Caco-2 (cell line): ENCODE measurements at places on chromosomes 6 and 20. TPM values are rescaled to one million over a fixed set of nuclear protein-coding genes. Genes with fewer than 3 reads are reported as not detected.

GRCh38 chr6:44100088-44100550, 27.1 kb downstream of the MRPL14 start:
- peak; percentile 60 for DNase-seq

DNA sequence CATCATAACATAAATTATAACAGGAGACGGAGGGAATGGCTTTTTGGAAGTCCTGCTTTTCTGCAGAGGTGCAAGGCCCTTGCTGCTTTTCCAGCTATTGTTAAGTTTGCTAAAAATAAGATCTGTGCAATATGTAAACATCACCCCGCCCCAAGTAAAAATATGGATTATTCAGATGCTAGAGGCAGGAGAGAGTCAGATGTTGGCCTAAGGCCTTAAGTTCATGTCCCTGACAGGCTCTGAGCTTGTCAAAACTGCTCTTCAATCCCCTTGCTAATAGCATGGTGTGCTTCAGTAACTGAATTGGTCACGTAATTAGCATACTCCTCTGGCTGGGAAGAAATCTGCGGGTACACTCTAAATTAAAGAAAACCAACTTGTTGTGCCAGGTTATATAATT, 147.5 kb downstream of the BMP2 start:
- DNase-seq, result no peak

- peak; percentile 59 for DNase-seq
Measured at GRCh38 chr20:34579191-34579978, 20.9 kb downstream of the MAP1LC3A start.

DNA sequence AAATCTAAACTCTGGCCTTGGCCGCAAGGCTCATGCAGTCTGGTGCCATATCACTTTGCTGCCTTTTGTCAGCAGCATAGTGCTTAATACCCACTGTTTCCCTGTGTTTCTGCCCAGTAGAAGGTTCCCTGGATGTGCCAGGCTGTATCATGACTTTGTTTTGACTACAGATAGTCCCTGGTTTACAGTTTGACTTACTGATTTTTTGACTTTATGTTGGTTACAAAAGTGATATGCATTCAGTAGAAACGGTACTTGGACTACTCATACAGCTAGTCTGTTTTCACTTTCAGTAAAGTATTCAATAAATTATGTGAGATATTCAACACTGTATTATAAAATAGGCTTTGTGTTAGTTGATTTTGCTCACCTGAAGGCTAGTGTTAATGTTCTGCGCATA, 19.0 kb downstream of the RALY start:
- no peak for DNase-seq

DNA sequence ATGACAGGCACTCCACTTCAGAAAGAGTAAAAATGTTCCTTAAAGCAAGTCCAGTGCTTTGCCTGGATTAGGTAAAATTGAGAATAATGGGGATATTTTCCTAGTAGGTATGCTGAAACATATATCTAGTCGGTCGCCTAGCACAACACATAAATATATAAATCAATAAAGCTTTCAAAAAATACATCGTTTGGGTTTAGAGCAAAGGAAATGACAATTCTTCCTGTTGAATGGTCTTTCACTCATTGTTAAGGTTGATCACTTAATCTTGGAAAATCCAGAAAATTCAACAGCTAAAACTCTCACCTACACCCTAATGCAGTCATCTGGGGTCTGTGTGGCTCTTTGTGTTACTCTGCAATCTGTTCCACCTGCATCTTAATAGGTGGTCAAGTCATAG, 13.9 kb downstream of the HAO1 start:
- DNase-seq, result no peak

GRCh38 chr6:129835691-129836090, 25.4 kb downstream of the TMEM244 start:
- no peak for DNase-seq

DNA sequence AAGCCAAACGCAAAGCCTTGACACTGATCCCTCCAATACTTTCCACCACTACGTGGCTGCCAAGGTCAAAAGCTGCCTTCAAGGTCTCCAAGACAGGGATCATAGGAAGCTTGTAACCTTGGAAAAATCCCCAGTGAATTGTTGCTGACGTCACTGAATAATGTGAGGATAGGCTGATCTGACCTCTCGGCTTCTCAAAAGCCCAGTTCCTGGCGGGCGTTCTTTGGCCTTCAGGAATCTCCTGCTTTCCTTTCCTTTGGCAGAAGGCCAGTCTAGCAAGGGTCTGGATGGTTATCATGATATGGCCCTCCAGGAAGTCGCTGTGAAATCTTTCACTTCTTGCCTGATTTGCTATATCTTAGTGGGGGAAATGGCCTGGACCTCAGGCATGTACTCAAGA, 61.4 kb upstream of the TNFAIP3 start:
- DNase-seq, result no peak

GRCh38 chr6:43950051-43950605, 177.1 kb downstream of the MRPL14 start:
- no peak for DNase-seq

- DNase-seq, result no peak
Measured at GRCh38 chr6:79869184-79869583, 78.2 kb downstream of the ELOVL4 start.

- no peak for DNase-seq
Measured at GRCh38 chr6:158621694-158622544, 22.6 kb downstream of the DYNLT1 start.

- DNase-seq, result no peak
Measured at GRCh38 chr20:20000211-20000968, 16.8 kb upstream of the NAA20 start.

- no peak for DNase-seq
Measured at GRCh38 chr6:97626671-97627441, 343.8 kb upstream of the MMS22L start.

- peak; percentile 58 for DNase-seq
Measured at GRCh38 chr6:147201885-147202515, 2.2 kb upstream of the STXBP5 start.

- DNase-seq, result no peak
Measured at GRCh38 chr6:88168362-88168761, 2.2 kb upstream of the CNR1 start.

GRCh38 chr20:12984069-12984765, 24.6 kb upstream of the SPTLC3 start:
- DNase-seq, result no peak

The DUSP15 gene
- total RNA-seq, result 8.2 and 9.1 TPM in 2 replicates

The CST7 gene
- not detected in 2 replicates for total RNA-seq

The ANGPT4 gene
- not detected in 2 replicates for total RNA-seq

The EBF4 gene
- 5.7 and 7.5 TPM in 2 replicates for total RNA-seq

The CD40 gene
- not detected in 2 replicates for total RNA-seq

The OGFRL1 gene
- total RNA-seq, result 5.7 and 6.9 TPM in 2 replicates

The PTCRA gene
- not detected in 2 replicates for total RNA-seq

The DTNBP1 gene
- 19.9 and 20.7 TPM in 2 replicates for total RNA-seq

The PBOV1 gene
- not detected in 2 replicates for total RNA-seq

The EPPIN gene
- total RNA-seq, result not detected in 2 replicates

The CST3 gene
- total RNA-seq, result 704 and 777 TPM in 2 replicates
